ENCODE measurements at places on chromosomes 11 and 22. TPM values are rescaled to one million over a fixed set of nuclear protein-coding genes. Genes with fewer than 3 reads are reported as not detected.

Gene OR52N4
- total RNA-seq: 0.23 TPM

Gene SPDYC
- not detected for total RNA-seq

Gene SAA4
- not detected for total RNA-seq

Gene PHOX2A
- total RNA-seq: not detected

Gene SCGB1C1
- not detected for total RNA-seq

Gene GGT5
- total RNA-seq: not detected

Gene GSC2
- not detected for total RNA-seq

DNA sequence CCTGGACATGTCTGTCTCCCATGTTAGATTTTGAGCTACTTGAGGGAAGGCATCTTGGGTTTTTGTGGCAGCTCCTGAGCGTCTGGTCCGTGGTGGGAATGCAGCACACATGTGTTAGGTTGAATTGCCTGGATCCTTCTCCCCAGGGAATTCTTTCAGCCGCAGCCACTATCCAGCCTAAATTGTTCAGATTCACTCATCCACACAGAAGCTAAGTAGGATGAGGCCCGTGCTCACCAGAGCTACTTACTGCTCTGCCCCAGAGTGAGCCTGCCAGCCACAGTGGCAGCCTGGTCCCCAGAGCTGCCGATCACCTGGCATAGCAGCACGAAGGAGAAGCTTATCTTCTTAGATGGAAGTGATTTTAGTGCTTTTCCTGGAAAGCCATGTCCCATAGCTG is 34.4 kb upstream of the SORL1-AS1 start:
- no peak for DNase-seq
- no peak overlapping the region for H3K27ac ChIP-seq
- H3K4me3 ChIP-seq: no peak overlapping the region
- peaks cover 44% of the 10 kb centered on the region for H3K36me3 ChIP-seq
- H3K27me3 ChIP-seq: no peaks in the 10 kb centered on the region

- no peaks in the 10 kb centered on the region for H3K4me1 ChIP-seq
- no peaks in the 10 kb centered on the region for H3K36me3 ChIP-seq
- no peak overlapping the region for H3K27ac ChIP-seq
- H3K4me3 ChIP-seq: no peak overlapping the region
Measured at GRCh38 chr22:38784035-38784434, 9.9 kb downstream of the DNAL4 start.

GRCh38 chr11:111091321-111091938 is 154.1 kb upstream of the POU2AF2 start:
- H3K27me3 ChIP-seq: peaks cover 12% of the 10 kb centered on the region
- no peak for DNase-seq
- no peaks in the 10 kb centered on the region for H3K4me1 ChIP-seq
- H3K36me3 ChIP-seq: no peaks in the 10 kb centered on the region

- no peaks in the 10 kb centered on the region for H3K36me3 ChIP-seq
- peaks cover 25% of the 10 kb centered on the region for H3K4me1 ChIP-seq
- no peak overlapping the region for H3K27ac ChIP-seq
Measured at GRCh38 chr22:42549331-42550060, 4.3 kb upstream of the SERHL2 start.

DNA sequence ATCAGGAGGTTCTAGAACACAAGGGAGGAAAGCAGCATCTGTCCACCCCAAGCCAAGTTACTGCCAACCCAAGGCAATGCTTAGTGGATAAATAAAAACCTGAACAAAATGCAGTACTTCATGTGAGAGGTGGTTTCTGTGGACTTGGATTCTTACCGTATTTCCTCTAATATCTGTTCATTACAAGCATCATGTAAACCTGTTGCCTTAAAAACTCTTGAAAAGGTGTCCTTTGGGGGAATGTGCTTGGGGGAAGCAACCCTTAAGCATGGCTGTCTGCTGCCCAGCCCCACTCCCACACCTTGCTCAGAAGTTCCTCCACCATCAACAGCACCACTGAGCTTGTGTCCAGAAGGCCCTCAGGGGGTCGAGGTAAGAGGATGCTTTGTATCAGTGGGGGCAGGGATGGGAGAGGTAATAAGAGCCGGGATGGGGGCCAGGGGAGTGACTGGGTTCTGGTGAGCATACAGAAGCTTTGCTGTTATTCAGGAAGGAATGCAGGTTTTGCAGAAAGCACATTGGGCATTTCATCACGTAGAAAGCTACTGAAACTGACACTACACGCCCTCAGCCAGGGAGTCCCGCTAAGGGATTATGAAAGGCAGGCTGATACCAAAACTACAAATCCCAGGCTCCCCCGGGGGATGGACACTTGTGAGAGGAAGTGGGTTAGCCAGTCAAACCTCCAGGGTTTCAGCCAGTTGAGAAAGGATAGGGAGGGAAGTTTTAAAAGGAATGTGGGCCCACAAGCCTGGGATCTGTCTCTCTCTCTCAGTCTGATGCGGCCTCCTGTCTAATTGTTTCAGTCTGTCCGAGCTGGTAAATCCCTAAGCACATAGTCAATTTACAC is 52.0 kb downstream of the KCNJ1 start:
- H3K27me3 ChIP-seq: no peaks in the 10 kb centered on the region
- no peak for DNase-seq
- peaks cover 2% of the 10 kb centered on the region for H3K4me1 ChIP-seq
- H3K27ac ChIP-seq: no peak overlapping the region
- H3K36me3 ChIP-seq: peaks cover 30% of the 10 kb centered on the region

DNA sequence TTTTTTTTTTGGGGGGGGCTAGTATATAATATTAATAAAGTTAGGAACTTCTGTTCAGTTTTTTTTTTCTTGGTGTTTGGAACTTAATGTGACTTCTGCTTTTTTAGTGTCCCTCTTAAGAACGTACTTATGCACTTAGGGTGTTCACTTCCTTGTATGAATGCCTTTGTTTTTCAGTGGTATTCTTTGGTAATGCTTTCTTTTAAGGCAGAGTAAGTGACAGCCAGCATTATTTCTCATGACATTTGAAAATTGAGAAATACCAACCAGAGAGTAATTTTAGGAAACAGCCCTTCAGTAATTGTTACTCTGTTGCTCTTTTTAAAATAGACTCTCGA is 2.4 kb downstream of the GRK3 start:
- peak overlapping the region; percentile 96 for H3K4me3 ChIP-seq
- H3K27ac ChIP-seq: peak overlapping the region; percentile 55
- DNase-seq: no peak
- H3K27me3 ChIP-seq: peaks cover 5% of the 10 kb centered on the region
- peaks cover 58% of the 10 kb centered on the region for H3K4me1 ChIP-seq

- no peaks in the 10 kb centered on the region for H3K4me1 ChIP-seq
- no peaks in the 10 kb centered on the region for H3K36me3 ChIP-seq
- no peak for DNase-seq
- H3K27me3 ChIP-seq: no peaks in the 10 kb centered on the region
Measured at GRCh38 chr22:46415776-46416519, 80.4 kb downstream of the TRMU start.

GRCh38 chr11:36407356-36407755 is 102.7 kb downstream of the TRAF6 start:
- H3K4me1 ChIP-seq: peaks cover 43% of the 10 kb centered on the region
- no peak for DNase-seq
- peaks cover 5% of the 10 kb centered on the region for H3K36me3 ChIP-seq
- H3K27me3 ChIP-seq: no peaks in the 10 kb centered on the region
- H3K4me3 ChIP-seq: no peak overlapping the region
- H3K27ac ChIP-seq: no peak overlapping the region

GRCh38 chr11:20156280-20156875 is 3.9 kb downstream of the DBX1 start:
- peaks cover 9% of the 10 kb centered on the region for H3K36me3 ChIP-seq
- H3K27ac ChIP-seq: no peak overlapping the region
- peak overlapping the region; percentile 35 for H3K4me3 ChIP-seq
- H3K27me3 ChIP-seq: peaks cover 74% of the 10 kb centered on the region
- peak; percentile 57 for DNase-seq
- H3K4me1 ChIP-seq: peaks cover 7% of the 10 kb centered on the region

DNA sequence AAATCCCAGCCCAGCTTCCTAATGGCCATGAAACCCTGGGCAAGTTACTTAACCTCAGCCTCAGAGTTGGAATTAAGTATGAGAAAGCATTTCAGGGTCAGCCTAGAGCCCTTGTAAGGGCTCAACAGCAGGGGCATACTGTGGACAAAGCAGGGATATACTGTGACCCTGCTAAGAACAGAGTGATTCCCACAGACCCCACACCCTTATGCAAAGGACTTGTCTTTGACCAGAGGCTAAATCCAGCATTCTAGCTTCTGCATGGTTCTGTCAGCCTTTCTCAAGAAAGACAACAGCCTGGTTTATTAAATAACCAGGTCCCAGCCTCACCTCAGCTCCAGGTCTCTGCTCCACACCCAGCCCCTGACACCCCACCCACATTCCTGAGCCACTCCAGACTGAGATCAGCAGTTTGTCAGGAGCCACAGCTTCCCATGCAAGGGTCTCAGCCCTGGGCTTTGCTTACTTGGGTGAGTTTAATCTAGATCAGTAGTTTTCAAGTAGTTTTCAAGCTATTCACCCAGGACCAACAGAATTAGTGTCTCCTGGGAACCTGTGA is 69.2 kb downstream of the GALNT18 start:
- H3K27ac ChIP-seq: no peak overlapping the region
- peaks cover 3% of the 10 kb centered on the region for H3K27me3 ChIP-seq
- no peaks in the 10 kb centered on the region for H3K4me1 ChIP-seq
- no peak for DNase-seq
- H3K4me3 ChIP-seq: no peak overlapping the region
- no peaks in the 10 kb centered on the region for H3K36me3 ChIP-seq

GRCh38 chr22:22058633-22059290 is 76.2 kb upstream of the TOP3B start:
- H3K4me1 ChIP-seq: peaks cover 2% of the 10 kb centered on the region
- no peak overlapping the region for H3K27ac ChIP-seq
- peaks cover 67% of the 10 kb centered on the region for H3K27me3 ChIP-seq
- no peaks in the 10 kb centered on the region for H3K36me3 ChIP-seq
- no peak overlapping the region for H3K4me3 ChIP-seq
- DNase-seq: no peak

DNA sequence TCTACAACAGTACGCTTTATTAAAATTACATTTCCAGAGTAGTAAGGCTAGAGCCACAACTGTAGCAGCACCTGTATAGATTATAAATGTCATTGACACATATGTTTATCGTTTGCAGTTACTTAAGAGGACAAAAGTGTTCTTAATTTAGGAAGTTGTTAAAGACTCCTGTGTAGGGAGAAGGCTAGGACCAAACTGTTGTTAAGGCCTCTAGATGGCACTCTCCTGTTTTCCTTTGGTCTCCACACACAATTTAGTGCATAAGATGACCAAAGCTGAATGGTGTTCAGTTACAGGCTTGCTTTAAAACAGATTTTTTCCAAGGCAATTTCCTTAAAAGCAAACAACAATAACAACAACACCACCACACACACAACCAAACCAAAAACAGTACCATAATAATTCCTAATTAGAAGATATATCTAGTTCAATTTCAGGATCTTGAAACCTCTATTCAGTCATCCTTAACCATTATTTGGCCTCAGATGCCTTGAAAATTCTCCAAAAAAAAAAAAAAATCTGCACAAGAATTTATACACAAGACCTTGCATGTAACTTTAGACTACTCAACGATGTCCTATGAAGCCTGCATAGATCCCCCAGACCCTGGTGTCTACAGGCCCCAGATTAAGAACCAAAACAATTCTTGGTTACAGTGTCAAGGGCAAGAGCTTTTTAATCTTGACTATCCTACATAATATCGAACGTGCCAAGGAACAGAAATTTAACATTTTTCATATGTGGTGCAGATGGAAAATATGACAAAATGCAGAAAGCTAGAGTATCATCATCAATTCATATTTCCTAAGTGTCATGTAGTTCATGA is 42.6 kb upstream of the APOA1 start:
- DNase-seq: no peak
- H3K36me3 ChIP-seq: peaks cover 5% of the 10 kb centered on the region
- H3K27ac ChIP-seq: no peak overlapping the region
- H3K4me3 ChIP-seq: no peak overlapping the region
- H3K4me1 ChIP-seq: peaks cover 9% of the 10 kb centered on the region
- H3K27me3 ChIP-seq: no peaks in the 10 kb centered on the region

DNA sequence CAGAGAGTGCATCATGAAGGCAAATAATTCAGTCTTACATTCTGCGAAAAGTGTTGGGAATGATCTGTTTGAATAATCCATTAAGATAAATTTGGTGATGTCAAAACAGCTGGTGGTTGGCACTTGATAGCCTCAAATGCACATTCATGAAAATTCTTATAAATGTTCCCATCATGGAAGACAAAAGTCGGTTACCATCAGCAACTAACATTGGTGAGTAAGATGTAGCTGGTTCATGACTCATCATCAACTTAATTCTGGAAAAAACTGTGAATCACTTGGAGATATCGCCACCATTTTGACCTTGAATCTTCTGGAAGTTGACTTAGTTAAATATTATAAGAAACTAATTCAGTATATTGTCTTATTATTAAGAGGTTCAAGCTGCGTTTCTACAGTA is 11.2 kb downstream of the CRYBB1 start:
- peaks cover 4% of the 10 kb centered on the region for H3K36me3 ChIP-seq
- peaks cover 6% of the 10 kb centered on the region for H3K27me3 ChIP-seq
- peaks cover 42% of the 10 kb centered on the region for H3K4me1 ChIP-seq

DNA sequence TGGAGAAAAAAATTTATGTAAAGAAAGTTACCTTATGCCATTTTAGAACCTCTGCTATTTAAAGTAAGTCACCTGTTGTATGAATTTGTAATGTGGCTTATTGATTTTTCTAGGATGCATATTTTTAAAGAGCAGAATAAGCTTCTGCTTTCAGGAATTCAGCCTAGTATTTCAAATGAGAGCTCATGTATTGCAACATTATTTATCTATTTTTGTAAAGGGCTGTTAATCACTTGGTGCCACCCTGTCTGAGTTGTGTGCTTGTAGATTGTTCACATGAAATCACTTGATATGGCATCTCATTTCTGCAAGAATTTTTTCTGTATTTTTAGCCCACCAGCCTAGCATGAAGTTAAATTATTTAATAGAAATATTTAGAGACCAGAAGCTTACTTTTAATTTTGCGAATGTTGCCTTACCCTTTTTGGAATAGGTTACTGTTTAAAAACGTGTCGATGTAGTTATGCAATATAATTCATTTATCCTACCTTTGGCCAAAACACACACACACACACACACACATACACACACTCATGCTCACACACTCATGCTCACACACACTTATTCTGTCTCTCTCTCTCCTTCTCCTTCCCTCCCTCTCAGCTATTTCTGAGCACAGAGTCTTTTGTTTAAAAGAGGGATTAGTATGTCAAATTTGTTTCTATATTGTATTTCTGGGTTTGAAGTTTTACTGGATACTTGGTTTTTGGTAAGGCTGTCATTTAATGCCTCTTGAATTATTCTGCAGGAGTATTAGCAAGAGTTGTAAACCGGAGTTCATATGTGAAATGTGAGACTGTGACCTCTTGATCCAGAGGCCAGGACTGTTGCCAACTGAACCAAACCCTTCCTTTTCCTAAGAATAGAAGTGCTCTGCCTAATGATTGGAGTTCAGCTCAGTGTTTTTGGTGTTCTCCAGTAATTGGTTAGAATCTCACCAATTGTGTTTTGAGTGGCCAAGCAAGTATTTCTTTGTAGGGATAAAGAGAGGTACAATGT is 34.4 kb downstream of the YAP1 start:
- H3K4me1 ChIP-seq: no peaks in the 10 kb centered on the region
- peaks cover 33% of the 10 kb centered on the region for H3K27me3 ChIP-seq
- no peak overlapping the region for H3K4me3 ChIP-seq
- H3K36me3 ChIP-seq: no peaks in the 10 kb centered on the region
- no peak overlapping the region for H3K27ac ChIP-seq

GRCh38 chr11:111602865-111603610 is 789 bp downstream of the SIK2 start:
- no peaks in the 10 kb centered on the region for H3K36me3 ChIP-seq
- no peaks in the 10 kb centered on the region for H3K27me3 ChIP-seq
- H3K27ac ChIP-seq: peak overlapping the region; percentile 91
- peaks cover 28% of the 10 kb centered on the region for H3K4me1 ChIP-seq
